NCI-H1694 treated with DMSO at 0.1 percent for 48 hours (cell line): ENCODE measurements at places on chromosomes 2 and 18.

- DNase-seq: no peak
Observed at GRCh38 chr18:3594760-3595368, 144.9 kb downstream of the TGIF1 start.

DNA sequence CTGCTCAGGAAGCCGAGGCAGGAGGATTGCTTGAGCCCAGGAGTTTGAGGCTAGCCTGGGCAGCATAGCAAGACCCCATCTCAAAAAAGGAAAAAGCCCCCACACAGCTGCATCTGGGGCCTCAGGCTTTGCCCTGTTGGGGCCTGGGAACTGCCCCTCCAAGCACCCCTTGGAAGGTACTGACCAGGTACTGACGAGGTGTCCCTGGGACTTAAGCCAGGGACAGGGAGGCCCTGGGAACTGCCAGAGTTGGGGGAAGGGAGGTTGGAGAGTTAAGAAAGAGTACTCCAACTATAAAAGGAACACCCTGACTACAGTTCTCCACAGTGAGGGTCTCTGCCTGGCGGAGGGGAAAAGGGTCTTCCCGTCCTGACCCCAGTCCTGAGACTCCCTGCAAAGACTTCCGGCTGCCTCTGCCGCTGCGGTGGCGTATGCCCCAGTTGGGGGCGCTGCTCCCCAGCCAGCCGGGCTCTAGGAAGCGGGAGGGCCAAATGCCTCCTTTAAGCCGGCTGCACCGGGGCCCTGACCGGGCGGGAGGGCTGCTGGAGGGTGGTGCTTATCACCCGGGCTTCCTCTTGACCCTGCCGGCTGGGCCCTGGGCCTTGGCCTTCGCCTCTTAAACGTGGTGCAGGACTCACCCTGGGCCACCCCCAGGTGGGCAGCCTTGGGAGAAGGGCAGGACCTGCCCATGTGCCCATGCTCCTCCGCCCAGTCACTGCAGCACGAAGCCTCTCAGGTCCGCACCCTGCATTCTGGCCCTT, 12.8 kb downstream of the SLC30A3 start:
- DNase-seq: peak; percentile 38

DNA sequence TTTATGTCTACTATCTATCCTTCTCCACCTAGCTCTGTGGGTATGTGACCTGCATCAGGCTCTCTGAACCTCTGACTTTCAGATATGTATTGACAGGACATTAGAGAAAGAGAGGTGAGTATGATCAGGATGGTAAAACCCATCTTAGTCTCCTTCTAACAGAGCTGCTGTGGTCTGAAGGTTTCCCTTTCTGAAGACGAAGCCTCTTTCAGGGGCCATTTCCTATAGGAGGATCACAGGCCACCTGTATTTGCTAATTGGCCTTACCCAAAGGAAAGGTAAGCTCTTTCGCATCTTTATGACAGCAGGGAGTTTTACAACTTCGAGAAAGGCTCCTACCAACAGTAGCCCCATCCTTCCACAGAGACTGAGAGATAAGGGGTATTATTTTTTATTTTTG, 442.9 kb downstream of the KCNJ3 start:
- DNase-seq: no peak

DNA sequence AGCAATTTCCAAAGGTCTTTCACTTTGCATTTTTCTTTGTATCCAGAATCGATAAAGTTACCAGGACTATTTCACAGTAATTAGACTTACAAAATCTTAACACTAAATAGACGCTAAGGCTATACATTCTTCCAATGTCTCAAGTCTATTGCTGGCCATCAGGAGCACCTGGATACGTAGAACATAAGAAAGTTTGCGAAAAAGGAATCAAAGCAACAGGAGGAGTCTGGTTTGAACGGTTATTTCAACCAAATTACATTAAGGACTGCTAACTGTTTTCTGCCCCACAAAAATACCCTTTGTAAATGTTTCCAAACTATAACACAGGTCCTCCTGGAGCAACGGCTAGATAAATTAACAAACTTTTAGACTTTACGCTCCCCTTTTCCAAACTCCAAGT, 1.4 kb upstream of the HNRNPA3 start:
- no peak for DNase-seq

DNA sequence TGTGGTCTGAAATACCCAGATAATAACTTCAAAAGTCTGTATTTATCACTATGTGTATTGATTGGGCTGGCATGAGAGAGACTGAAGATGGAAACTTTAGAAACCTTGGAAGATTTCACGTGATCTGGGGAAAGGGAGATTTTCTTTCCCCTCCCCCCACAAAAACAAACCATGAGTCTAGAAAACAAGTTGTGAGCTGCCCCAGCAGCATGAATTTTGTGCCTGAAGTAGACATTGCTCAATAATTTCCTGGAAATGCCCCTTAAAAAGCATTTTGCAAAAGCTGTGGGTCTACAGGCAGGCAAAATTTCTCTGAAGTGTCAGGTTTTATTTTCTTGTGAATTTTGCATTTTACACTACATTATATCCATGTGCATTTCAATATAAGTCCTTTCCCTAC, 101.8 kb downstream of the ETAA1 start:
- DNase-seq: no peak

- no peak for DNase-seq
Observed at GRCh38 chr18:48534364-48534763, 4.5 kb upstream of the CTIF start.
